ENCODE measurements at places on chromosomes 4 and X.

GRCh38 chr4:159747983-159748382 is 645.1 kb downstream of the RAPGEF2 start:
- no peak for DNase-seq

DNA sequence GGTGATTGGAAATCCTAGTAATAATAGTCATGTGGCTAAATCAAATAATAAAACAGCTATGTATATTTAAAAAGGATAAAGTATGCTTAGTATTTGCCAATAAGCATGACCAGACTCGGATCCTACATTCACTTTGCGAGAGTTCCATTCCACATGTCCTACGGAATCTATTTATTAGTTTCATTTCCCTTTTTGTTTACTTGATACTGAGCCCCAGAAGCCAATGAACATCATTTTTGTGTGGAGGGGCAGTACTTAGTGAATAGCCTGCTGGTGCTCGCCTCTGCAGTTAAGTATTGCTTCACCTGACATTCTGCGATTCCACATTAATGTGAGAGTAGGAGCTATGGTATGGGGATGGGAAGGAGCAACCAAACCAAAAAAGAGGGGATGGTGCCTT is 58.5 kb upstream of the NAP1L5 start:
- no peak for DNase-seq

DNA sequence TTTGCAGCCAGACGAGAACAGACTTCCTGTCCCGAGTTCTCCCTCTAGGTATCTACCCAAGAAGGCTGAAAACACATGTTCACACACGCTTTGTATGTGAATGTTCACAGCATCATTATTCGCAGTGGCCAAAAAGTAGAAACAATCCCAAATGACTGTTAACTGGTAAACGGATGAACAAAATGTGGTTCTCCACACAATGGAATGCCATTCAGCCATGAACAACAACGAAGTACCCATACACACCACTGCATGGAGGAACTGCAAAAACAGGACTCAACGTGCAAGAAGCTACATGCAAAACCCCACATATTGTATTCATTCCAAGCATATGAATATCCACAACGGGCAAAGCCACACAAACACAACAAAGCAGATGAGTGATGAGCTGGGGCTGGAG is 45.0 kb downstream of the PDHA1 start:
- DNase-seq, result no peak

- DNase-seq, result peak; percentile 48
These were observed at the start of gene CXorf38 for GRCh38 chrX:40647307-40648197. TSS of gene CXorf38 (minus strand) at chrX:40647561. CDS start at chrX:40647520, 41 bp downstream.
